ENCODE measurements at places on chromosomes 12 and 14. TPM values are rescaled to one million over a fixed set of nuclear protein-coding genes. Genes with fewer than 3 reads are reported as not detected.

DNA sequence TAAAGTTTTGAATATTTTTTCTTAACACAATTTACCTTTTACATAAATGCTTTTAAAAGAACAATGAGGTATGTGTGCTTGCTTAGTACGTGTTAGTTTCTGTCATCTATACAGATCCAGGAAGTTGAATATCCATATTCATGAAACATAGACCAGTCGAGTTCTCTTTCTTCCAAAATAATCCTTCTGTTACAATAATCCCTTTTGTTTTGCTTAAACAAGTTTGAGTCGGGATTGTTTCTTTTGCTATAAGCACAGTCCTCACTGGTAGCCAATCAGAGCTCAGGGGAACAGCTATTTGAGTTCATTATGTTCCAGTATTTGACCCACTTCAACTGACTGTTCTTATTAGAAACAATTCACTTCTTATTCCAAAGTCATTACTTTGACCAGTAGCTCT lies 214.7 kb upstream of the FLRT2 start:
- DNase-seq: no peak

DNA sequence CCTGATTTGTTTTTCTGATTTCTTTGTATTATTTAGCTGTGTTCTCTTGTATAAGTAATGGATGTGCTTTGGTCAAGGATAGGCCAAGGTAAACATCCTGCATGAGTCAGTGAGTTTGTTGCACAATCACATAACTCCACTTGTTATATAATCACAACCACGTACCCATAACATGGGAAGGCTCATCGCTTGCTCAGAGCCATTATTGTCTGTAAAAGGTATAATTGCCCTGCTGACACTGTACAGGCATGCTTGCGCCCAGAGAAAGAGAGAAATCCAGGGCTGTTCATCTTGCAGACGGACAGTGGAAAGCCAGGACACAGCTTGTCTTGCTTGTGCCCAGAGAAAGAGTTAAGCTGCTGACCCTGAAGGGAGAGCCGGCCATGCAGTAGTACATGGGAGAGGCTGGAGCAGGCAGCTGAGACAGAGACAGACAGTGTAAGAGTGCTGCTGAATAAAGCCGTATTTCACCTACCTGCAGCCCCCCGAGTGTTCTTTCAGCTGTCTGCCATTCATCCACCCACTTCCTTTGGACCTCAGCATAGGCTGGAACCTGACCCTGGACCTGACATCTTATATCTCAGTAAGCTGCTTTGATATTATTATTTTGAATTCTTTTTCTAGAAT lies 174.7 kb upstream of the DAAM1 start:
- DNase-seq: no peak

DNA sequence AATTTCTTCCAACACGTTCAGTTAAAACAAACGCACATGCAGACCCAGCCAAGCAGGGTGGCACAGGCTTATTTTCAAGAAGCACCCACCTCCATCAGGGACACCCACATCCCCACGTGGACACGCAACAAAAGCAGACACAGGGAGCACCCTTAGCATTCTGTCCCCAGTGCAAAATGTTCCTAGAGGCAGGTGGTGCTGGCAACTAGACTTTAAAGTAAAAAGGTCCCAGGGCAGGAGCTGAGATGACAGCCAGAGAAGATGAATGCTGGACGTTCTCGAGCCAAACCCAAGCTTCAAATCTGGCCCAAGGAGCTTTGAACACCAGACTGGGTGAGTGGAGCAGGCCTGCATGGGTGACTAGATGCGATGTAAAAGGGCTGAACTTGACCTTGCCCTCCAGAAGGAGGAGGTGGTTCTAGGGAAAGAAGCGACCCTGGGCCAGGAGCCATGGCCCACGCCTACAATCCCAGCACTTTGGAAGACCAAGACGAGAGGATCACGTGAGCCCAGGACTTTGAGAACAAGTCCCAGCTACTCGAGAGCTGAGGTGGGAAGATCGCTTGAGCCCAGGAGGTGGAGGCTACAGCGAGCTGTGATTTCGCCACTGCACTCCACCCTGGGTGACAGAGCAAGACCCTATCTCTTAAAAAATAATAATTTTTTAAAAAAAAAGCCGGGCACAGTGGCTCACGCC lies 47.3 kb downstream of the KDM2B start:
- DNase-seq: no peak

DNA sequence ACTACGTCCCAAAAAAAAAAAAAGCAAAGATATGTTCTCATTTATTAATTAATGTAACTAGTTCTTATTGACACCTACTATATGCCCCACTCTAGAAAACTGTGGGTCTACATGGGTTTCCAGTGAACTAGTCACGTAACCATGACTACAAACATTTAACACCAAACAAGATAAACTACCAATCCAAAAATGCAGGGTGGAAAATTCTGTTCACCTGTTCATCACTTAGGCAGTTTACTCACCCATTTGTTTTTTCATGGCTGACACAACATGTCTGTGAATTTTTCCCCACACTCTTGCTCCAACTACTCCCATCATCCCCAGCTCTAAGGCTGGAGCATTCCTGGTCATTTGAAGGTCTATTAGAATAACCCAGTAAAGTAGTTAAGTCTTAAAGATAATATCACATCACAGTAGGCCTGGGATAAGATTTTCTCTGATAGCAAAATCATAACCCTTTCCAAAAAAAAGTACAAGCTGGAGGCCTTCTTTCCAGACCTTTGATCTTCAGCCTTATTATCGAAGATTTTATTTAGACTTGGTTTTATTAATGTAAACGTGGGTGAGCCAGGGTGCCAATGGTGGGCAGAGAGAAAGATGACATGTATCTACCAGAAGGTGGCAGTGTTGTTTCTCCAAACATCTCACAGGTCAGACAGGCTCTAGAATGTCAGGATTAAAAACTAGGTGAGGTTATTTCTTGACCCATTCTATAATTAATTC lies 61.6 kb upstream of the DAAM1 start:
- no peak for DNase-seq

- DNase-seq: no peak
Measured at GRCh38 chr14:54344445-54344844, 52.4 kb upstream of the CDKN3 start.

DNA sequence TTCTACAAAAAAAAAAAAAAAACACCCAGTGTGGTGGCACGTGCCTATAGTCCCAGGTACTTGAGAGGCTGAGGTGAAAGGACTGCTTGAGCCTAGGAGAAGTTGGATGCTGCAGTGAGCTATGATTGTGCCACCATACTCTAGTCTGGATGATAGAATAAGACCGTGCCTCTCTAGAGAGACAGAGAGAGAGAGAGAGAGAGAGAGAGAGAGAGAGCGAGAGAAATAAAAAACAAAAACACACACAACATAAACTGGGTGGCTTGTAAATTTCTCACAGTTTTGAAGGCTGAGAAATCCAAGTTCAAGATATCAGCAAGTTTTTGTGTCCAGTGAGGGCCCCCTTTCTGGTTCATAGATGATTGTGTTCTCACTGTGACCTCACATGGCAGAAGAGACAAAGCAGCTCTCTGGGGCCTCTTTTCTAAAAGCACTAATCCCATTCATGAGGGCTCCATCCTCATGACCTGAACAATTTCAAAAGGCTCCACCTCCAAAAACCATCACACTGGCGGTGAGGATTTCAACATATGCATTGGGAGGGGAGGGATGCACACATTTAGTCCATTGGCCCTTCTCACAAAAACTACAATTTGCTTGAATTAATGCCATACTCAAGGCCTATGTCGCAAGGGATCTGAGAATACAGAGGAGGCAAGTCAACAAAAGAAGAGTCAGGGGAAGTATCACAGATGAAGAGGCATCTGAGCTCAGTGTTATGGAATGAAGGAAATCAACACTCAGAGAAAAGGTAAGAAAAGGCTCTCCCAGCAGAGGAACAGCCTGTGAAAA lies 94.9 kb downstream of the PPM1H start:
- no peak for DNase-seq

DNA sequence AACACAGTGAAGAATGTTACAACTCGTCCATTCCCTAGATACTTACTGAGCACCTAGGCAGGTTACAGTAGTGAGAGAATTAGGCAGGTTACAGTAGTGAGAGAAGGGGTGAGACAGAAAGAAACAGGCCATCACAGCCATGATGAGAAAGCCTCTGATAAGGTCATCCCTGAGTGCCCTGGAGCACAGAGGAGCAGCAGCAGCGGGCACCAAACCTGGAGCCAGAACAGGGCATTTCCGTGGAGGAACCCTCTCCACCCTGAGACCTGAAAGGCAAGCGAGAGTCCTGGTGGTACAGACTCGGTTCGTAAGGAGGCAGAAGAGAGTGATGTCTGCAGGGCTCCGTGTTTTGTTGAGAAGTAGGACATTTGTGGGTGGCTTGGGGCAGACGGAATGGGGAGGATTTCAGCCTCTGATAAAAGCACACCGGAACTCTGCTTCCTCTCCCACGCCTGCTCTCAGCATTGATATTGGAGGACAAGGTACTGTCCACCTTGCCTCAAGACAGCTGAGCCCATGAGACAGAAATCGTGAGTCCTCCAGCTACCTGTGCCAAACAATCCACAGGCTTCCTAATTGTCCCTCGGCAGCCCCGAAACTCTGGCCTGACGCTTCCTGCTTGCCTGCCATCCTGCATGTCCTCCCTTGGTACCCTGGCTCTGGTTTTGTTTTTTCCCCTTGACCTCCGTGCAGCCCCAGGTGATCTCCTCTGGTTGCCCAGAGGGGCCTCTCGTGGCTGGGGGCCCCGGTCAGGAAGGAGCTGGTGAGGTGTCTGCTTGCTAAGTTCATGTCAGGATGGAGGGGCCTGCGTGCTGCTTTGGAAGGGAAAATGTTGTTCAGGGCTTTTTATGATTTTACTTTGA lies 136.1 kb downstream of the GCH1 start:
- DNase-seq: no peak

- DNase-seq: no peak
Measured at GRCh38 chr12:65259501-65259900, 19.0 kb upstream of the MSRB3 start.

DNA sequence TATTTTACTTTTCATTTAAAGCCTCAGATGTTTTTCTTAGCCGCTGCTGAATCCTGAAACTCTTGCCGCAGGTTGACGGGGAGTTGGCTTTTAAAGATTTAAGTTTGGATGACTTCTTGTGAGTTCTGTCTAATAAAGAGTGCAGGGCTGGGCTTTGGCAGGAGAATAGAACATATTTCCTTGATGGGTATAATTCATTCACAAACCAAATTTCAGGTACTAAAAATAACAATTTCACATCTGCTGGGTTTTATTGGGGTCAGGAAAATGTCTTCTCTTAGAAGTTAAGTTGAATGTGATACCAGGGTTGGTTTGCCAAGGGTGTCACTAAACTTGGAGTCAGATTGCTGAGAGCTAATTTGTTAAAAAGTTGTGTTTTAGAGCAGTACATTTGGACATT lies 9.7 kb downstream of the SP1 start:
- no peak for DNase-seq

DNA sequence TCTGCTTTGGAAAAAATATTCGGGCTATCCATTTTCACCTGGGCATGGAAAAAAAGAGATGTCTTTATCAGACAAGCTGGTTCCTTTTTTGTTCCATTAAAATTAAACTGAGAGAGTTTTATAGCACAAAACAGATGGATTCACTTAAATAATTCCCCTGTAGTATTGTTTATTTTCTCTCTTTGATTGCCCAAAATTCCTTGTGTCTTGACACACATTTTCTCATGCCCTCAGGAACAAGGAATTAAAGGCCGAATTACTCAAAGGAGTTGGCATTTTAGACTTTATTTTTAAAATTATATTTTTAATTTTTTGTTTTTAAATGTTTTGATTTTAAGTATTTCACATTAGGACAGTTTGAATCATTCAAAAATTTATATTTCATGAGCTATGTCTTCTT lies 69.6 kb upstream of the SLCO1C1 start:
- no peak for DNase-seq

DNA sequence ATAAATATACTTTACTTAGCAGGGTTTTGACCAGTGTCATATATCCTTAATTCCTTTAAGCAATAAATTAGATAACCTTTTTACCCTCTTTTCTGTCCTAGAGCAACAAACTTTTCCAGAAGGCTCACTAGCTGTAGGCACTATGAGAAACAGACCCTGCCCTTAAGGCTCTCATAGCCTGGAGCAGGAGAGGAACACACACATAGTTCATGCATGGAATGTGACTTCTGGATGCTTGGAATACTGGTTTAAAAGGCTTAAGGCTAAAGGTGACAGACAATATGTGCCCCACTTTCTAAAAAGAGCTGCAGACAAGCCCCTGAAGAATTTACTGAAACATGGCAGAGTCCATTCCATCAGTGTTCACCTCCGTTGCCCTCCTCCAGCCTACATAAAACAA lies 237.2 kb downstream of the TTC8 start:
- no peak for DNase-seq

GRCh38 chr14:49623941-49624839 lies 3.6 kb downstream of the MGAT2 start:
- no peak for DNase-seq

- no peak for DNase-seq
Measured at GRCh38 chr14:58537004-58537403, 100.8 kb upstream of the DACT1 start.

DNA sequence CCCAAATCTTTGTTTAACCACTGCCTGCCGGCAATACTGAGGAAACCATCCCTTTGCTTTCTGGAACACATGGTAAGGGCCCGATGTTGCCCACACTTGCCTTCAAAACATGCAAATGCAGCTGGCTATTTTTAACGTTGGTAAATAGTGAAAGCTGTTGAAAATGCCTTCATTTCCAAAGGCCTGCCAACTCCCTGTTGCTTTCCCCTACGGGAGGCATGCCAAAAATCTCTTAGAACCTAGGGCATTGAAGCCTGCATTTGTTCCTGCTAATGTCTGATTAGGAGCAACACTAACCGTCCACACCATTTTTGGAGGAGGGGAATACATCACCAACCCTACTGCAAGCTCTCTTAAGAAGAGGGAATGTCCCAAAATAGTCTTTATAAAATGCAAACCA lies 152.6 kb upstream of the NOS1 start:
- DNase-seq: no peak

DNA sequence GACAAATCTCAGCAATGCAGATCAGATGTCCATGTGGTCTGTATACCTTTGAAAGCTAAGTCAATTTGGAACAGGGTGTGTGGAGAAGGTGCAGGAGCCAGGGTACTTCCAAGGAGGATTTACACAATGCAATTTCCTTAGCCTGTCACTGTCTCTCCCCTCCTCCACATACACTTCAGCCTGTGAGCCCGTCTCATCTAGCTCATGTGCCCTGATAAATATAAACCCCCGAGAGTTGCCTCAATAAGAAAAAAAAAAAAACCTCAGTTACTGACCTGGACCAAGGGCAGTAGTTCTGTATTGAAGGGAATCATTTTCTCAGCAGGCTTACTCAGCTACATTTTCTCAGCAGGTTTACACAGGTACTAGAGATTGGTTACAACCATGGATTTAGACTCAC lies 132.1 kb upstream of the PELI2 start:
- no peak for DNase-seq

Gene USP44
- 3.3 TPM for total RNA-seq

Gene ACVRL1
- total RNA-seq: not detected

Gene ABCB9
- 7.1 TPM for total RNA-seq

Gene RECQL
- 22.6 TPM for total RNA-seq
